Ascending aorta (tissue), 2 donors: ENCODE measurements at places on chromosomes 12 and 14.

DNA sequence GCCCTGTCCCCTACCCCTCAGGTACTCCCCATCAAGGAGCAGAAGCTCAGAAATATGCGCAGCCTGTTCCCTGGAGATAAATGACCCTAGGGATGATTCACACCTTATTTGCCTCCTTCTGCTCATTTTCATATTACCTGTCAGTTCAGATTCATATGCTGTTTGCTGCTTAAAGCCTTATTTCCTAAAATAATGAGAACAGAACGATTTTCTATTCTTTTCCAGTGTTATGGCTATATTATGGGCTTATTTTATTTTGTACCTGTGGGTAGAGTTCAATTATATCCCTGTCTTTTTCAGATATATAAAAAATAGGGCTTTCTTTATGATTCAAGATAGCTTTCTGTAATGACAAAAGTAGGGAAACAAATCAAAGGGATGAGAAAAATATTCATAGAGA, 224.8 kb downstream of the RPAP3 start:
- no peak for DNase-seq

DNA sequence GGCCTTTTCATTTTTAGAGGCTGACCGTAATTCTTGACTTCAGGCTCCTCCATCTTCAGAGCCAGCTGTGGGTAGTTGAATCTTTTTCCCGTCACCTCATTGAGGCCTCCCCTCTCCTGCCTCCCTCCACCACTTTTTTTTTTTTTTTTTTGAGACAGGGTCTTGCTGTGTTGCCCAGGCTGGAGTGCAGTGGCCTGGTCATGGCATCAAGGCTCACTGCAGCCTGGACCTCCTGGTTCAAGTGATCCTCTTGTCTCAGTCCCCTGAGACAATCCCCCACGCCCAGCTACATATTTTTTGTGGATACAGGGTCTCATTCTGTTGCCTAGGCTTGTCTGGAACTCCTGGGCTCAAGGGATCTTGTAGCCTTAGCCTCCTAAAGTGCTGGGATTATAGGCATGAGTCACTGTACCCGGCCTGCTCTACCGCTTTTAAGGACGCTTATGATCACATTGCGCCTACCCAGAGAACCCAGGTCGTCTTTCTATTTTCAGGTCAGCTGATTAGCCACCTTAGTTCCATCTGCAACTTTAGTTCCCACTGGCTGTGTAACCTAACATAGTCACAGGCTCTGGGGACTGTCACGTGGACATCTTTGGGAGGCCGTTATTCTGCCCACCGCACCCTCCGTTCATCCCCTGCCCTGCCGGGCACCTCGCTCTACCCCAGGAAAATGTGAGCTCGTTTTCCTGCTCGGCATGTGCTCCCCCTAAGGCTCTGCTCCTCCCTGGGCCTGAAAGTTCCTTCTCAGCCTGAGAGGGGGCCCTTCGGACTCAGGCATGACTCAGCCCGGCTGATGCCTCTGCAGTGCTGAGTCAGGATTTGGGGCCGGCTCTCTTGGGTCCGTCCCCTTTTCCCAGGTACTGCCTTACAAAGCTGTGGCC, 13.4 kb downstream of the TNFAIP2 start:
- no peak for DNase-seq

DNA sequence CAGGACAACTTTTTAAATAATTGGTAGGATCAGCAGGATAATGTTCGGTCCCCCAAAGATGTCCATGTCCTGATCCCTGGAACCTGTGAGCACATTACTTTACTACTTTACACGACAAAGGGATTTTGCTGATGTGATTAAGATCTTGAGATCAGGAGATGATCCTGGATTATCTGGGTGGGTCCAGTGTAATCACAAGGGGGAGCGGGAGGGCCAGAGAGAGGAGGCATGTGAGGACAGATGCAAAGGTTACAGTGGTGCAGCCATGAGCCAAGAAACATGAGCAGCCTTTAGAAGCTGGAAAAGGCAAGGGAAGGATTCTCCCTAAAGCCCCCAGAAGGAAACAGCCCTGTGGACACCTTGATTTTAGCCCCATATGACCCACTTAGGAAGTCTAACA, 33.1 kb downstream of the KCNK10 start:
- DNase-seq, result no peak

DNA sequence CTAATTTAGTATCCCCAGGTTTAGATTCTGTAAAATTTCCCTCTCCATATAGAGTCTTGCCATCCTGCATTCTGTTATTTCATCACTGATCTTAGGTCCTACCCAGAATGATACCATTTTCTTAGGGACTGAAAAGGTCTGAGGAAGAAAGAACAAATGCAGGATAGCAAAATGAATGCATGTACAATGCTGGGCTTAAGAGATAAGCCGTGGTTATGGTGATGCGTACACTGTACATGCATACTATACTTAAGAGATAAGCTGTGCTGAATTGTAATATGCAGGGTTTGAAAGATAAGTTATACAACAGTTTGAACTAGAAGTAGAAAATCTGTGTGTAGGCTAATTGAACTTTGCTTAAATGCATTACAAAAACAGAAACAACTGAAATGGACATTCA, 416.2 kb downstream of the C12orf50 start:
- no peak for DNase-seq

GRCh38 chr12:122306407-122306806, 40.1 kb upstream of the VPS33A start:
- DNase-seq, result no peak

GRCh38 chr12:46554460-46554859, 181.9 kb upstream of the SLC38A2 start:
- DNase-seq, result no peak

DNA sequence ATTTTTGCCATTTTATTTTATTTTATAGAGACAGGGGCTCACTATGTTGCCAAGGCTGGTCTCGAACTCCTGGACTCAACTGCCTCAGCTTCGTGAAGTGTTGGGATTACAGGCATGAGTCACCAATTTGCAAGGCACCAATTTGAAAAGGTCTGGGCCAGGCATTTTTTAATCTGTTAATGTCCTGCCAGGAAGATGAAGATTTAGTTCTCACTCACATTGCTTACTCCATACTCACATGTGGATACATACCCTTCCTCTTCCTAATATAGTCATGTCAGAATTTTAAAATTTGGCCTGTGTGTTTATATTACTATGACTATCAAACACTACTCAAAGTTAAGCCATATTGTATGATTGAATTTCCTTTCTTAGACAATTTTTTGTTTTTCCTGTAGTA, 15.3 kb upstream of the EML1 start:
- DNase-seq, result no peak

GRCh38 chr12:44193281-44193680, 357.4 kb downstream of the TMEM117 start:
- no peak for DNase-seq

- no peak for DNase-seq
Observed at GRCh38 chr14:49970474-49971147, 77.7 kb downstream of the ARF6 start.

GRCh38 chr12:82481954-82482353, 123.6 kb downstream of the METTL25 start:
- no peak for DNase-seq

- no peak for DNase-seq
Observed at GRCh38 chr12:124248941-124249825, 45.7 kb upstream of the RFLNA start.

DNA sequence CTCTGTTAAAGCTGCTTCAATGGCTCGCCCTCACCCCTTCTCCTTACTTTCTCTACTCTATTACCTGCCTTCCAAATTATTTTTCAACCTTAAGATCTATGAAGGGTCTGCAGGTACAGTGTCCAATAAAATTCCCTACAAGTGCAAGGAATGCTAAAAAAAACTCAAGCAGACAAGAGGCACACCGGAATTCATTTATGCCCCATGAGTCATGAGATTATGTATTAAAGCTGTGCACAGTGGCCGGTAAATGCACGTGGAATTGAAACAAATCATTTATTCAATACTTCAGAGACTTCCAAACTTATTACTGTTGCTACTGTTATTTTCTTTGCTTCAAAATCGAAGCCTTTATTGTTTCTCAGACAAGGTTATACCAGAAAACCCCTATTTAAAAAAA, 68.4 kb downstream of the ST8SIA1 start:
- no peak for DNase-seq

DNA sequence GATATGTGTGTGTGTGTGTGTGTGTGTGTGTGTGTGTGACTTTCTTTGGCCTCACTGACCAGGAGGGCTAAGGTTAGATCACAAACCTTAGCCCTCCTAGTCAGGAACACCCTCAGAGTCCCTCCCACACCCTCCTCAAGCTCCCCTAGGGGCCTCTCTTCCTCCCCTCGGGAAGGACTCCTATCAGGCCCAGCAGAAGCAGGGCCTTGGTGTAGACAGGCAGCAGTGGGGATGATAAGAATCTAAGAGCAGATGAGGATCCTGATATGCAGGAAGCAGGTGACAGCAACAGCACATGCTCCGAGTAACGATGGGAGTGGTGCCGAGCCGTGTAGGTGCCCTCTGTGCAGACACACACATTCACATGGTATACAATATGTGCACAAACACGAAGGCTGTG, 20.7 kb downstream of the PLEK2 start:
- no peak for DNase-seq

DNA sequence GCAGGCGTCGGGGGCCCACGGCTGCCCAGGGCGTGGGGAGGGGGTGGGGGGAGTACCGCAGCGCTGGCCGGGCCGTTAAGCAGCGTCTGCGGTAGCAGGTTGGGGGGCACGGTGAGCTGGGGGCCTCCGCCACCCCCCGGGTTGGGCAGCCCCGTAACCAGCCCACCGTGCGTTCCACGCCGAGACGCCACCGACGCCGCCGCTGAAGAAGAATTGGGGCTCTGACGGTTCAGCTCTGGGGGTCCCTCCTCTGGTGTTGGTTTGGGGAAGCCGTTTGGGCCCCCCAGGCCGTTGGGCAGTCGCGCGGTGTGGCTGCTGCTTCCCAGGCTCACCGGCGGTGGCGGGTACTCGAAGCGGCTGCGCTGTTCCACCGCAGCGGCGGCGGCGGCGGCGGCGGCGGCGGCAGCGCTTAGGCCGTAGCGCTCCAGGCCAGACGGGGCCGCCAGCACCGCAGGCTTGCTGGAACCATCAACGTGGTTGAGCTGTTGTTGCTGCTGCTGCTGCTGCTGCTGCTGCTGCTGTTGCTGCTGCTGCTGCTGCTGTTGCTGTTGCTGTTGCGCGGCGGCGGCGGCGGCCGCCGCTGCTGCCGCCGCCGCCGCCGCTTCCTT, 1.5 kb downstream of the IRF2BPL start:
- no peak for DNase-seq

GRCh38 chr12:103333676-103334075, 162.1 kb downstream of the C12orf42 start:
- DNase-seq, result no peak
